ENCODE measurements at places on chromosomes 6 and 20. TPM values are rescaled to one million over a fixed set of nuclear protein-coding genes. Genes with fewer than 3 reads are reported as not detected.
A peak's percentile ranks its signal among the peaks of the same experiment; 100 is the strongest.

GRCh38 chr6:139146317-139146726 is 11.4 kb downstream of the HECA start:
- peak; percentile 28 for DNase-seq

DNA sequence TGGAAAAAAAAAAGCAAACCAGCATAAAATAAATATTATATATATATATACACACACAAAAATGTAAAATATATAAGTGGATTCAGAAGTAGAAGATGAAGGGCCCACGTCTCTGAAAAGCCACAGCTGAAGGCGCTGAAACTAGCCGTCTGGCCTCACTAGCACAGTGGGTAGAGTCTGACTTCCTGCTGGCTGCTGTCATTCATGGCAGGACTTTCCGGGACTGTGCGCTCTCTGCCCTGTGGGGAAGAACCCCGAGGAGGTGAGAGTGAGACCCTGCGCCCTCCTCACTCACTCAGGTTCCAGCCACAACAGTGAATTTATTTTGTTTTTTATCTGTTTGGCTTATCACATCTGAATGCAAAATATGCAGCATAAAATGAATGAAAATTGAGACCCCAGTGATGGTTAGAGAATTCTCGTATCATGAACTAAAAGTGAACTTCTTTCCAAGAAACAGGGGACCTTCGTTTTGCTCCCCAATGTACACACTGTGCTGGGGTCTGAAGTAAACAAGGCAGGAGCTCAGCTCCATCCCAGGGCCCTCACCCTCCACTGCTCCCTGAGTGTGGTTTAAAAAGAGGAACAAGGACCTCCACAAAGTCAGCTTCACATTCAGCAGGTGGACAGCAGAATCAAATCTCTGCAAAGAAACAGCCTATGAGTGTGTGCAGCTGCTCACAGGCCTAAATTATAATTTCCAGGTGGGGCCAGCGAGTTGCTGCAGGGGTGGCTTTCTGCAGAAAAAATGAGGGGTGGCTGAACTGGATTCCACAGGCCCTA is 1.3 kb upstream of the RAMACL start:
- DNase-seq = no peak

GRCh38 chr6:169340395-169340794 is 86.7 kb upstream of the THBS2 start:
- no peak for DNase-seq

DNA sequence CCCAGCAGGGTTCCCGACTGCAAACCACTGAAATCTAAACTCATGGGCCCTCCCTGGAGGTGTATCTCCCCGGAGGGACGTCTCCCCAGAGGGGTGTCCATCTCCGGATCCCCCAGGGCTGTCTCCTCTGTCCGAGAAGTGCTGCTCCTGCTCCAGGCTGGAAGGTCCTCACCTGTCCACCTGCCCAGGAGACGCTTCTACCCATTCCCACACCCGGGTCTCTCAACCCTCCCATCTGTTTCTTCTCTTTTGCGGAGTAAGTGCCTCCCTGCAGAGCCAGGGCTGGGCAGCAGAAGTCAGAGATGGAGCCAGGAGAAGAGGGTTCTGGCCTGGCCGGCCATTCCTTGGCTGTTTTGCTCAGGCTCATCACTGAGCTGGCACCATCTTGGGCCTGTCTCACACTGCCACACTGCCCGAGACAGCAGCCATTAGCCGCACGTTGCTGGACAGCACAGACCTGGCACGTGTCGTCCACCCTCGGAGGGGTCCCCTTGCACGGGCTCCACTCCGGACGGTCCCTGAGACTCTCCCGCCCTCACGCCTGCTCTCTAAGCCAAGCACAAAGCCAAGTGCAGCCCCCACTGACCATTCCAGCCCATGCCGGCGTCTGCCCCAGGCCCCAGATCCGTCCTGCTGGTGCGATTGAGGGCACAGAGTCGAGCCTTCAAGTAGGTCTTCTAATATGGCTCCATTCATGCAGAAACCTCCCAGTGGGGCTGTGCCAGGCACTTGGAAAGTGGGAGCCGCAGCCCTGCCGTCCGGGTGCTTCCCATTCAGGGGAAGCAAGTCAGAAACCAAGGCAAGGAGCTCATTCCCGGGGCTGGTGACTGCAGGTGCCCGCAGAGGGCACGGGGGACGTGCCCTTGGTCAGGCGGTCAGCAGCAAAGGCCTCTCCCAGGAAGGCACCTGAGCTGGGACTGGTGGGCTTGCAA is 367.7 kb downstream of the TAF4 start:
- no peak for DNase-seq

DNA sequence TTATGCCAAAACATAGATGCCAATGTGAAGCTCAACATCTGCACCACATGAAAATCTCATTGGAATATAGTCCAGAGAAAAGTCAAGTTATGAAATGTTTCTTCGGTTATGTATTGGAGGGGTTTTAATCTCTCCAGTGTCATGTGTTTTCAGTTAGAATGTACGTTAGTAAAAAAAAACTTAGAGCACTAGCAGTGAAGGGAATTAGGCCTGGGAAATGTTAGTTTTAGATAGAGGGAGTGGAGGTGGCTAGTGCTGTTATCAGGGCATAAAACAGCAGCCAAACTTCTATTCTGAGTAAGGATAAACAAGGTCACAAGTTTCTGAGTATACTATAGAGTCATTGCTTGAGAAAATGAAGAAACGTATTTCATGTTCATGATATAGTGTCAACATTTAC is 42.9 kb downstream of the HDGFL1 start:
- no peak for DNase-seq

- no peak for DNase-seq
Measured at GRCh38 chr20:54517241-54517975, 42.0 kb downstream of the DOK5 start.

DNA sequence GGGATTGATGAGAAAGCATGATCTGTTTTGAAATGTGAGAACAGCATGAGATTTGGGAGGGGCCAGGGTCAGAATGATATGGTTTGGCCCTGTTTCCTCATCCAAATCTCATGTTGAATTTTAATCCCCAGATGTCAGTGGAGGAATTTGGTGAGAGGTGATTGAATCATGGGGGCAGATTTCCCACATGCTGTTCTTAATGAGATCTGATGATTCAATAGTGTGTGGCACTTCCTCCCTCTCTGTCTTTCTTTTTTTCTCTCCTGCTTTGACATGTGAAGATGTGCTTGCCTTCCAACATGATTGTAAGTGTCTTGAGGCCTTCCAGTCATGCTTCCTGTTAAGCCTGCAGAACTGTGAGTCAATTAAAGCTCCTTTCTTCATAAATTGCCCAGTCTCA is 1060.3 kb upstream of the CITED2 start:
- DNase-seq = no peak

DNA sequence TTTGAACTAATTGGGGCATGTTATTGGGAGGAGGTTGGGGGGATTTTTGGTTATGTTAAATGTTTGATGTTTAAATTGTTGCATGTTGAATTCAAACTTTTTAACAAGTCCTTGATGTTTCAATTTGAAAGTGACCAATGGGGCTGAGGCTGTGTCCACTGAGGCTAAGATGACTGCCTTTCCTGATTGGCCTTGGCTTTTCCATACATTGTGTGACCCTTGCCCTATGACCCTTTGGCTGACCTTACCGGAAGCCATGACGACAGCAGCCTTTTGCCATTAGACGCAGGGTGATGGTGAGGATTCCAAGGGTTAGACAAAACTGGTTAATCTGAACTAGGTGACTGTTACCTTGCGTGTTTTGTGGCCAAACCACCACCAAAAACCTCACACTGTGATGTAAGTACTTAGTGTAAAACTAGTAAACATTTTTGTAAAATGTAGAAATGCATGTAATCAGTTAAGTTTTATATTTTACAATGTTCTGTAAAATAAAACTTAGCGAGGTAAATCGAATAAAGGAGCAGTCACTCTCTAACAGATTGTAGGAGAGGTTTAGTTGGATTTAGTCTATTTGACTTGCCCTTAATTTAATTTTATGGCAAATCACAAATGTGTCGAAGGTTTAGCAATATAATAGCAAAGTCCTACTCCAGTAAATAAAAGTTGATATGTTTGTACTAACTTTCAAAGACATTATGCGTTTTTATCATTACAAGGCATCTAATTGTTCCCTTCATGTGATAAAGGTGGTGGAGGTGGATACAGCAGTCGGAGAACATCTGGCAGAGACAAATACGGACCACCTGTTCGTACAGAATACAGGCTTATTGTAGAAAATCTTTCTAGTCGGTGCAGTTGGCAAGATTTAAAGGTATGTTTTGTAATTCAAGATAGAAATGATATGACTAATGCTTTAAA is 1.6 kb downstream of the SRSF6 start:
- DNase-seq = peak; percentile 21

GRCh38 chr6:29742127-29742526 is 18.9 kb downstream of the HLA-F start:
- no peak for DNase-seq

DNA sequence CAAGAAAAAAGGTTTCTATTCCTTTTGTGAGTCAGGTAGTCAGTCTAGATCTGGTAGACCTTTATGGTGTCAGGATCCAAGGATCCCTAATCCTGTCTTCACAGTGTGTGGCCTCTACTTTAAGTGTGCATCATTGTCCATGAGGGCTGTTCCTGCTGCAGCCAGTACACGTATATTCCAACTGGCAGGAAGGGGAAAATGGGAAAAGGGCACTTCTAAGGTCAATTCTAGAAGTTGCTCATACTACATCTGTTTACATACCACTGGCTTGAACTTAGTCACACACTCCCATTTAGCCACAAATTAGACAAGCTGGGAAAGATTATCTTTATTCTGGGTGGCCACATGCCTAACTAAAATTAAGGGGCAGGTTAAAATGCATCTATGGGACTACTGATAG is 9.7 kb upstream of the MMS22L start:
- no peak for DNase-seq

GRCh38 chr20:62617711-62618483 is 24.4 kb upstream of the SLCO4A1 start:
- peak; percentile 76 for DNase-seq

- no peak for DNase-seq
Measured at GRCh38 chr6:114550316-114550715, 207.5 kb upstream of the HS3ST5 start.

- DNase-seq = no peak
Measured at GRCh38 chr6:132511831-132512220, 1.1 kb downstream of the STX7 start.

GRCh38 chr6:24997905-24998304 is 62.1 kb upstream of the RIPOR2 start:
- no peak for DNase-seq

GRCh38 chr6:73299151-73299971 is 36.4 kb upstream of the KHDC1 start:
- DNase-seq = no peak

DNA sequence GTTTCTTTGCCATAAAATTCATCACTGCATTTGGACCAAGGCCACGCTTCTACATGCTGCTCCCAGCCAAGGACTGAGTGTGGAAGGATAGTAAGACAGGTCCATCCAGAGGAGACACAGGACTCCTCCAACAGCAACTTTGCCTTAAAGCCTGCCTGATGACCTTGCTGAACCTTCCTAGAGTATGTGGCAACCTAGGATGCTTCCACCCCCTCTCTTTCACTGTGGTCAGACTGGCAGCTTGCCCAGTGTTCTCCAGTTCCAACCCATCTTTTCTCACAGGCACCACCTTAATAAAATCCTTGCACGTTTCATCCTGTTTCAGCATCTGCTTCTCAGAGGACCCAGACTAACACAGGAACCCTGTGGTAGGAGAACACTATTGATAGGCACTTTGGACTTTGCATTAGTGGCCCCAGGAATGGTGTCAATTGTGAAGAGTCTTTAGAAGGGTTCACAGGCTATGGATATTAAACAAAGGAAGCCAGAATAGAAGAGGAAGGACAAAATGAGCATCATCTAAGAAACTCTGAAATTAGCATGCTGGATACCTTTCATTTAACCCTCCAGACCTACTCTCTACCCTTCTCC is 2.4 kb upstream of the PKHD1 start:
- DNase-seq = no peak

GRCh38 chr6:56708810-56709597 is 66.3 kb upstream of the DST start:
- no peak for DNase-seq

DNA sequence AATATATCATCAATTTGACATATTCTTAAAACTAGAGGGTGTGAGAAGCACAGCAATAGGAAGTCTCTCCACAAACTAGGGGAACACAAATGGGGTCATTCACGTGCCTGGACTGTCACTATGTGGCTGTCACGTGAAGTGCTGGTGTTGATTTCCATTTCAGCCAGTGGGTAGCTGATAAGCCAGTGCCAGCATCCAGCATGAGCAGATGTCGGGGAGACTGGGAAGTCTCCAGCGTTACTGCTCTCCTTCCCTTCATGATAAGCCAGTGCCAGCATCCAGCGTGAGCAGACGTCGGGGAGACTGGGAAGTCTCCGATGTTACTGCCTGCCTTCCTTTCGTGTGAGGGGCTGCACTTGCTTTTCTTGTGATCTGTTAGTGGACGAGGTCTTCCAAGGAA is 5.6 kb upstream of the SLC17A9 start:
- DNase-seq = no peak

DNA sequence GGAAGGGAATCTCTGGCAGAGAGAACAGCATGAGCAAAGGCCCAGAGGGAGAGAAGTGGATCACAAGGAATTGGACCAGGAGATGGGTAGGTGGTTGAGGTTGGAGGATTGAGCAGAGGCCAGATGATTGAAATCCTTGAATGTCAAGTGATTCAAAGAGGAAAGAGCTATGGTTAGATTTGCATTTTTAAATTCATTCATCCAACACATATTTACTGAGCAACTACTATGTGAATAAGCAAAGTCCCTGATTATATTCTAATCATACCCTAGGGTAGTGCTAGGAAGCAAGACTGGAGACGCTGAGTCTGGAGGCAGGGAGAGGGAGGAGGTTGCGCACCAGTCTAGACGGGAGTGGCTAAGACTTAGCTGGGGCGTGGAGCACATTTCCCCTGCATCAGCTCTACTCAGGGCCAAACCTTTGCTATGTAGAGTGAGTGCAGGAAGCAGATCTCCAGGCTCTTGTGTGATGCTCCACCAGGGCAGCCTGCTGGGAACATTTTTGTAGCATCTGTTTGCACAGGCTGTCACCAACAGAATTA is 40.2 kb downstream of the EYA2 start:
- DNase-seq = no peak

GRCh38 chr20:37501940-37502339 is 19.1 kb upstream of the NNAT start:
- DNase-seq = no peak

DNA sequence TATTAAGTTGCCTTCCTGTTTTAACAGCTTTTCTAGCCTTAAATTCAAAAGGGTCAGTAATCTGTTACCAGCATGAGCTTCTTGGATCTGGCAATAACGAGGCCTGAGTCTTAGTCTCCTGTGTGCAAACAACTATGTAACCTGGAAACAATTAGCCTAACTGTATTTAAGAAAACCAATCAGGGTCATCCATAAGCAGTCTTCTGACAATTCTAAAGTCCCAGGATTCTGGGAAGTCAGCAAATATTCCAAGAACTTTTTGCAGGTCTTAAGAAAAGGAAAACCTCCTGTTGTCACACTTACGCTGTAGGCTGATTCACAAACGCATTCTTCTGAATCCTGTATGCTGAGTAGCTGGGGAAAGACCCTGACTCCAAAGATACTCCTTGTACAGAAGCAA is 90.4 kb downstream of the COL12A1 start:
- DNase-seq = no peak

DNMT3B gene
- 2.6 TPM for total RNA-seq

CD24 gene
- 0.48 TPM for total RNA-seq

MMP24 gene
- total RNA-seq = not detected

TFAP2D gene
- not detected for total RNA-seq

BMP5 gene
- total RNA-seq = not detected

NMBR gene
- total RNA-seq = not detected

Measured in activated naive CD8-positive, alpha-beta T cell treated with anti-CD3 and anti-CD28 coated beads for 36 hours (primary cell).